ENCODE measurements at places on chromosomes 1 and 21.

DNA sequence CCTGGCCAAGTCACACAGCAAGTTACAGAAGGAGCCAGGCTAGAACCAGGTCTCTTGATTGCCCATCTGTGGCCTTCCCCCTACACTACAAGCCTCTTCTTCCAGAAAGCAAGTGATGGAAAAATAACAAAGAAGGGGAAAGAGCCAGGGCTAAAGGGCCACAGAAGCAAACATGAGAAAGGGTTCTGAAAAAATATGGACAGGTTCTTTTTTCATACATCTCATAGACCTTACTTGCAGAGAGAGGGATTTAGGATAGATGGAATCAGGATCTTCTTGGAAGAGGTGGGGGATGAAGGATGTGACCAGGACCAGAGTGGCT lies 3.2 kb downstream of the RHBG start:
- no peak for DNase-seq

DNA sequence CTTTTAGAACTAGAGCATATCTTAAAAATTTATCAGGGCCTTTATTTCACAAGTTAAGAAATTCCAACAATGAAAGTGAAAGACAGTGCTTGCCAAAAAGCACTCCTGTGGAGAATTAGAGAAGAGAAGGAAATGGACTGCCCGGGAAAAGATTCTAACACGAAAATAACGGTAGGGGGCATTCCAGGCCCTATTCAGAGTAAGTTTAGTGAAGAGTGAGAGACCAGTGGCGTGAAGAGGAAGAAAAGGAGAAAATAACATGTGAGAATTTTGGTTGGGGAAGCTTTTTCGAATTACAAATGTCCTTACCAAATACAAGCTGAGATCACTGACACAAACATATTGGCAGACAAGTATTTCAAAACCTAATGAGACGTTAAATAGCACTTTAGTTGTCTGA lies 38.4 kb upstream of the RBM34 start:
- DNase-seq: no peak

GRCh38 chr1:234769284-234769985 lies 159.5 kb upstream of the IRF2BP2 start:
- no peak for DNase-seq

- DNase-seq: peak; percentile 28
These were observed 850 bp downstream of the SESN2 start for GRCh38 chr1:28259934-28260802.

DNA sequence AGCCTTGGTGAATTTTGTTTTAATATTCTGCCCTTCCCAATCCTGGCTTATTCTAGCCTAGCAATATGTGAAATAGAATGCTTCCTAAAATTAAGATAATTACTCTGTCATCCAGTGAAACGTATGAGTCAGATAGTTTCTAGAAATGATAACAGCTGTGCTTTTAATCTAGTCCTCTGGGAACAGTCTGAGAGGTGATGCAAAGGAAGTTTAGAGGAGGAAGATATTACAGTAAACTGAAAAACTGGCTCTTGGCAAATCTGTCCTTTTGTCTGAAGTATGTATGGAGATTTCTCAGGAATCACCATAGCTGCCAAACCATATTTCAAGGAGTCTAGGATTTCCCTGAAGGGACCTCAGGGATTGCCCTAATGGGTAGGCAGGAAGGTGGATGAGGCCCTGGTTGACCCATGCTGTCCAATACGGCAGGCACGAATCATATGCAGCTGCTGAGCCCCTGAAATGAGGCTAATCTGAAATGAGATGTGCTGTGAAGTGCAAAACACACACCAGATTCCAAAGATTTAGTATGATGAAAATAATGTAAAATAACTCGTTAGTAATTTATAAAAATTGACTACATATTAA lies 70.8 kb upstream of the LBR start:
- DNase-seq: peak; percentile 15

- DNase-seq: peak; percentile 29
These were observed 30.2 kb upstream of the RNF187 start for GRCh38 chr1:228457017-228457395.

- DNase-seq: no peak
These were observed 8.7 kb downstream of the COA6 start for GRCh38 chr1:234381699-234382555.

DNA sequence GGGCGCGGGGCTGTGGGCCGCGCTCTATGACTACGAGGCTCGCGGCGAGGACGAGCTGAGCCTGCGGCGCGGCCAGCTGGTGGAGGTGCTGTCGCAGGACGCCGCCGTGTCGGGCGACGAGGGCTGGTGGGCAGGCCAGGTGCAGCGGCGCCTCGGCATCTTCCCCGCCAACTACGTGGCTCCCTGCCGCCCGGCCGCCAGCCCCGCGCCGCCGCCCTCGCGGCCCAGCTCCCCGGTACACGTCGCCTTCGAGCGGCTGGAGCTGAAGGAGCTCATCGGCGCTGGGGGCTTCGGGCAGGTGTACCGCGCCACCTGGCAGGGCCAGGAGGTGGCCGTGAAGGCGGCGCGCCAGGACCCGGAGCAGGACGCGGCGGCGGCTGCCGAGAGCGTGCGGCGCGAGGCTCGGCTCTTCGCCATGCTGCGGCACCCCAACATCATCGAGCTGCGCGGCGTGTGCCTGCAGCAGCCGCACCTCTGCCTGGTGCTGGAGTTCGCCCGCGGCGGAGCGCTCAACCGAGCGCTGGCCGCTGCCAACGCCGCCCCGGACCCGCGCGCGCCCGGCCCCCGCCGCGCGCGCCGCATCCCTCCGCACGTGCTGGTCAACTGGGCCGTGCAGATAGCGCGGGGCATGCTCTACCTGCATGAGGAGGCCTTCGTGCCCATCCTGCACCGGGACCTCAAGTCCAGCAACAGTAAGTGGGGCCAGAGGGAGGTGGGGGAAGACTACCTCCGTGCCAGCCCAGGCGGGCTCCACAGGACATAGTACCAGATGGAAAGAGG lies 808 bp downstream of the MAP3K21 start:
- peak; percentile 34 for DNase-seq

- no peak for DNase-seq
These were observed 18.9 kb upstream of the RNF223 start for GRCh38 chr1:1092894-1093609.

DNA sequence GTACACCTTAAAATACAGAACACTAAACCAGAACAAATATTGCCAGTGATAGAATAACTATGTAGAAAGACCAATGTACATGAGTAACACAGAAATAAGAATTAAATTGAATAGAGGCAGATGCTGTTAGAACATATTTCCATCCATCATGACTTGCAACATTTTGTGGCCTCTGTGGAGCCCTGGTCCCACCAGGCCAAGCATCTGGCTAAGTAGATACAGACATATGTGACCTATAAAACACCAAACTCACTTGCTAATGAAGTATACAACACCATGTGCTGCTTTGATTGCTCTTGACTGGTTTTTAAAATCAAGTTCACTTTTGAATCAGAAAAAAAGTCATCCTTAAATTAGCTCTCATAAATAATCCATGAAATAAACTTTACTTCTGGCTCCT lies 20.5 kb downstream of the SLC19A2 start:
- DNase-seq: no peak

DNA sequence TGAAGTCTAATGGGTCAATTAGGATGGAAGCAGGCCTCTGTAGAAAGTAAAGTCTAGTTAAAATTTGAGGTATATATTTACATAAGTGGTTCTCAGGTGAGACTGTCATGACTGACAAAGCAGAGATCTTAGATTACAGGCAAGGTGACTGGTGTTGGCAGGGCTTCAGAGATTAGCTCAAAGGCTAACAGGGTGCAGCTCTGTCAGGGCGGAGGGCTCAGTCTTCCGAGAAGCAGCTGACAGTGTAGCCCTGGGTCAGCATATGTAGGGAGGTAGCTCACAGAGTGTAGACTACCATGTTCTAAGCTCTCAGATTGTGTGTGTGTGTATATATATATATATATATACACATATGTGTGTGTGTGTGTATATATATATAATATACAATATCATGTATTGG lies 54.7 kb downstream of the RBM11 start:
- DNase-seq: no peak

DNA sequence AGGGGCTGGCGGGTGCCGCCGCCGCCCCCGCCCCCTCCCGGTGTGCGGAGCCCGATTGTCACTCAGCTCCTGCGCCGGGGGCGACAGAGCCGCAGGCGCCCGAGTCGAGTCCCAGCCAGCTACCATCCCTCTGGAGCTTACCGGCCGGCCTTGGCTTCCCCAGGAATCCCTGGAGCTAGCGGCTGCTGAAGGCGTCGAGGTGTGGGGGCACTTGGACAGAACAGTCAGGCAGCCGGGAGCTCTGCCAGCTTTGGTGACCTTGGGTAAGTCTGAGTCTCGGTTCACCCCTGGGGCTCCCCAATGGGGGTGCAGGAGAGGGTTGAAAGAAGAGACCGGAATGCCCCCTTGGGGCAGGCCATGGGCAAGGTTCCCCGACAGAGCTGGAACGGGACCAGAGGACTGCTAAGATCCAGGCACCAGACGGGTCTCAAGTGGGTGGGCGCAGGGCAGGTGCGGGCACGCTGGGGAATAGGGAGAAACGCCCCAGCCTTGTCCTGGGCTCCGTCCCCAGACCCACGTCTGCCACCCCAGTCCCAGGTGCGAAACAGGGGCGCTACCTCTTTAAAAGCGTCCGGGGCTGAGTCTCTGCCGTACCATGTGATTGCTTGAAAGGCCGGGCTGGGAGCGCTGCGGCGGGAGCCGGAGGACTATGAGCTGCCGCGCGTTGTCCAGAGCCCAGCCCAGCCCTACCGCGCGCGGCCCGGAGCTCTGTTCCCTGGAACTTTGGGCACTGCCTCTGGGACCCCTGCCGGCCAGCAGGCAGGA lies at the start of gene ADORA1:
Gene ADORA1, plus strand, starts transcription at position 61 of the 765 bp plus-strand sequence. CDS start 1,116 bp downstream, outside the sequence.
- no peak for DNase-seq

DNA sequence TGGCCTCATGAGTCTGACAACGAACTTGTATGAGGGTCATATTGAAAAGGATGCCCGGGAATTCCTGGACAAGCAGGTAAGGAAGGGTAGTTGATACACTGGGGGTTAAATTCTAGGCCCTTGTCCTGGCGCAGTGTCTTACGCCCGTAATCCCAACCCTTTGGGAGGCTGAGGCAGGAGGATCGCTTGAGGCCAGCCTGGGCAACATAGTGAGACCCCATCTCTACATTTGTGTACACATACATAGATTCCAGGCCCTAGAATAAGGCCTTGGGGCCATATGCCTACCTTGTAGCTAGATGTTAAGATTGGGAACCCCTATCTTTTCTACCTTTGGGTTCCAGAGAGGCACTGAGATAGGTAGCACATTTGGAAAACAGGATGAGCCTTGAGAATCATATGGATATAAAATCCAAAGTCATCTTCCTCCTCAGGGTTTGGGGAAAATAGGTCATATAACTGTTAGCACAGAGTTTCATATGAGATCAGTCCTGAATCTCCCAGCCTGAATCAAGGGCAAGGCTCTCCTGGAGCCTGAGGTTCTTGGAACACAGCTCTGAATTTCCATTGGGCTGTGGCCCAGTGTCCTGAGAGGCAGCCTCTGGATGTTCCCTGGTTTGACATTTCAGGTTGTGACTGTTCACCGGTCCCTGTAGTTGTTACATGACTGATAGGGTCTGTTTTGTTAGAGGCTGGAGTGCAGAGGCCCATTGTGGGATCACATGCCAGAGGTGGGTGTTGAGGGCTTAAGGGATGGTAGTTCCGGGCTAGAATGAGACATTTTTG lies 104.4 kb downstream of the PIK3R3 start:
- DNase-seq: no peak

DNA sequence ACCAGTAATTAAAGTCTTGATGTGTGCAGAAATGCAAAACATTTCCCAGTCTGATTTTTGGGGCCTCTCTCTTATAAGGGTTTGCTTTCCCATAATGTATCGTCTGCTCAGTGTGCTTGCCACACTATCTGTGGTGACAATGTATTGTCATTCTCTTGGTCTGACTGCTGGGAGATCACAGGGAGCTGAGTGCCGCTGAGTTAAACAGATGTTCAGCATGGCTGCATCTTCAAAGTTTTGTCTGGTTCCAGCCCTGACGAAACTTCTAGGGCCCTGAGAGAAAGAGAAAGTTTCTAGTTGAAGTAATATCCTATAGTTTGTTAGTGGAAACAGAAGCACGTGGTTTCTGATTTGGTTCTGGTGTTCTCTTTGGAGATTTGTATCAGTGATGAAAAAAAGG lies 42.6 kb downstream of the DNM3 start:
- no peak for DNase-seq

DNA sequence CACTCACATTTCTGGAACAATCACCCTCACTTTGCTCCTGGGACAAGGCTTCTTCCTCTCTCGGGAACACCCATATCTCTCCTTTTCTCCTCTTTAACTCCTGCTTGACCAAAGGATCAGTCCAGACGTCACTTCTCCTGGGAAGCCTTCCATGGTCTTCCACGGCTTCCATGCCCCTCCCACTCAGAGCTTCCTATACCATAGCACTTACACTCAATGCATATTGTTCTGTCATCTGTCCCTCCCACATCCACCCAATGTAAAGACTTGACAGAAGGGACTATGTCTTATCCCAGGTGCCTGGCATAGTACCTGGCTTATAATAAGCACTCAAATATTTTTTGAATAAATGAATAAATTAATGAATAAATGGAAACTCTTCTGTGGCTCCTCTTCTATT lies 28.2 kb downstream of the CD34 start:
- no peak for DNase-seq

- no peak for DNase-seq
These were observed 17.0 kb upstream of the SLC5A9 start for GRCh38 chr1:48205522-48205921.

GRCh38 chr1:240090957-240091600 lies 604 bp upstream of the FMN2 start:
- no peak for DNase-seq

- no peak for DNase-seq
These were observed 9.2 kb downstream of the VASH2 start for GRCh38 chr1:212959266-212960220.

Measured in NCI-H2171 (cell line).